AG08395 (cell line): ENCODE measurements at places on chromosomes 4 and X.

- DNase-seq = no peak
These were observed 931.6 kb downstream of the RAPGEF2 start for GRCh38 chr4:160034501-160034900.

GRCh38 chr4:5924461-5925125 is 31.7 kb upstream of the CRMP1 start:
- DNase-seq = no peak

DNA sequence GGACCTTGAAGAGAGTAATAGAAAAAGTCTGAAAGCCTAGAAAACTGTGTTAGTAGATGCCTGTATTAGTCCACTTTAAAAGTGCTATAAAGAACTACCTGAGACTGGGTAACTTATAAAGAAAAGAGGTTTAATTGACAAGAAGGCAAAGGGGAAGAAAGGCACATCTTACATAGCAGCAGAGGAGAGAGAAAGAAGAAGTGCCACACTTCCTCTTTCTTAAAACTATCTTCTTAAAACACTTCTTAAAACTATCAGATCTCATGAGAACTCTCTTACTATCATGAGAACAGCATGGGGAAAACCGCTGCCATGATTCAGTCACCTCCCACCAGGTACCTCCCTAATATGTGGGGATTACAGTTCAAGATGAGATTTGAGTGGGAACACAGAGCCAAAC is 18.8 kb upstream of the COL25A1 start:
- no peak for DNase-seq

DNA sequence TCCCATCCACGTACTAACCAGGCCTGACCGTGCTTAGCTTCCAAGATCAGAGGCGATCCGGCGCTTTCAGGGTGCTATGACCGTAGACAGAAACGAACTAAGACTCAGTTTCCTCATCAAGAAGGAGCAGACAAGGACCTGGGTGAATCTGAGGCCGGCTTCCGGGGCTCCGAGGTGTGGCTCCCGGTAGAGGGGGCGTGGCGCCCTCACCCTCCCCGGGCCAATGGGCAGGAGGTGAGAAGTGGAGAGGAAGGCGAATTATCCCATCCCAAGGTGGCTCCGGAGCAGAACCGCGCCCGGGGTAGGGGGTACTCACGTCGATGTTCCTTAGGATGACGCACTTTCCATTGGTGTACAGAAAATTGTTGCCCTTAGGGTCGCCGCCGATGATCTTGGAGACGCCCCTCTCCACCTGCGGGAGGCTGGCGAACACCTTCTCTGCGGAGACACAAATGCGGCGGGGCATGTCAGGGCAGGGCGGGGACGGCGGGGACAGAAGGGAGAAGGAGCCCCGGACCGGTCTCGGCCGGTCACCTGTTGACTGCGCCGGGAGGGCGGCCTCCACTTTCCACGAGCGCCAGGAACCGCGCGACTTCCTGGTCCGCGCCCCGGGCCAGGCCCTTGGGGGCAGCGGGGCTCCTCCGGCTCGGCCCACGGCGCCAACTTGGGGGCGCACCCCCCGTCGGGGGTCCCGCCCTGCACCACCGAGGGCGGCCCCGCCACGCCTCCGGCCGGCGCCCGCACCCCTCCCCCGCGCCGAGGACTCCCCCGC is 616 bp downstream of the WDR1 start:
- peak; percentile 39 for DNase-seq

GRCh38 chr4:178198691-178199090 is 756.5 kb upstream of the AGA start:
- no peak for DNase-seq

GRCh38 chrX:87064502-87064901 is 453.1 kb upstream of the KLHL4 start:
- DNase-seq = no peak

GRCh38 chr4:1539859-1540600 is 133.8 kb upstream of the NKX1-1 start:
- no peak for DNase-seq

GRCh38 chr4:56730097-56730496 is 49.0 kb upstream of the HOPX start:
- no peak for DNase-seq
